ENCODE measurements at places on chromosomes 2 and 18.

DNA sequence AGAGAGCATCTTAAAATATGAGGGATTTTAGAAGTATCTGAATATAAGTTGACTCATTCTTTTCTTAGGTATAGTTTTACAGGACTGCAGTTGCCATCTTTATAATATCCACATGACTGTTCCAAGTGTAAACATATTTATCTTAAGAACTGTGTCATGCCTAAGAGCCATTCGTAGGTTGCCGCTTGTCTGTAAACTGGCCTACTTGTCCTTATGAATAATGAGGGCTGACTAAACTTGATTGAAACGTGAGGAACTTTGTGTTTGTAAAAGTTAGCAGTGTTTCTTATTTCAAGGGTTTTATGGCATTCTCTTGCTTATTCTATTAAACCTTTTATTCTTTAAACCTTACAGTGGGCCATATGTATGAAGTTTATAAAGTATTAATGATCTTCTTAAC, 99.6 kb downstream of the MAP3K20 start:
- no peak for DNase-seq

DNA sequence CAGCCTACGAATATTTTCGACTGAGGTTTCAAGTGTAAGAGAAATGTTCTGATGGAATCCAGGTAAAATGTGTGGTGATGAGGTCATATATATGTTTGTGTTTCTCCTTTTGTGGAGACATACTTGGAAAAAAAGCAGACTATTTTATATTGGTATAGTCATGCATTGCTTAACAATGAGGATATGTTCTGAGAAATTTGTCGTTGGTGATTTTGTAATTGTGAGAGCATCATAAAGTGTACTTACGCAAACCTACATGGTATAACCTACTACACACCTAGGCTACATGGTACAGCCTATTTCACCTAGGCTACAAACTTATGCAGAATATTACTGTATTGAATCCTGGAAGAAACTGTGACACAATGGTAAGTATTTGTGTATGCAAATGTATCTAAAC, 1849.9 kb upstream of the CELF4 start:
- no peak for DNase-seq

- no peak for DNase-seq
These were observed 5.2 kb downstream of the PFN4 start for GRCh38 chr2:24117902-24118301.

DNA sequence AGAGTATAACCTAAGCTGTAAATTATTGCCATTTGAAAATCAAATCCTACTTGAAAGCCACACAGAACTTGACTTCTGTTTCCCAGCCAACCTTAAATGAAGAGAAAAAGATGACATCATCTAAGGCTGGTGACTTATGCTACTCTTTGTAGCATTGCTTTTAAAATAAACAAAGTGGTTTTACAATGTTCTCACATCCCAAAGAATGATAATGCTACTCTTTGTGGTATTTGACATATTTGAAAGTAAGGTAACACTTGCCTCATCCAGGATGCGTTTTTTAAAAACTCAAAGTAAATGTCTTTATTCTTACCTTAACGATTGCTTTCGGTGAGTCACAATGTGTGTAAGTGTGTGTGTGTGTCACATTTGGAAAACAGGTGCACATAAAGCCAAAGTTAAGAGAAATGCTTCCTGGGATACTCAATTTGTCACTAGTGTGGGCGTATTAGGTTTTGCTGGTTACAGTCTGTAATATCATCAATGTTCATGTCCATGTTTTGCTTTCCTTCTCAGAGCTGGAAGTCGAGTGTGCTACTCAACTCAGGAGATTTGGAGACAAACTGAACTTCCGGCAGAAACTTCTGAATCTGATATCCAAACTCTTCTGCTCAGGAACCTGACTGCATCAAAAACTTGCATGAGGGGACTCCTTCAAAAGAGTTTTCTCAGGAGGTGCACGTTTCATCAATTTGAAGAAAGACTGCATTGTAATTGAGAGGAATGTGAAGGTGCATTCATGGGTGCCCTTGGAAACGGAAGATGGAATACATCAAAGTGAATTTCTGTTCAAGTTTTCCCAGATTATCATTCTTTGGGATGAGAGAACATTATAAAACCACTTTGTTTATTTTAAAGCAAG, 2.6 kb downstream of the PMAIP1 start:
- DNase-seq = no peak
